ENCODE measurements at places on chromosomes 11 and 22.

GRCh38 chr11:69682681-69683326, 7.7 kb upstream of the LTO1 start:
- no peak for DNase-seq

- peak; percentile 62 for DNase-seq
Observed at GRCh38 chr11:97965849-97966646, 1054.7 kb upstream of the CNTN5 start.

GRCh38 chr11:72523991-72524390, 89.7 kb upstream of the CLPB start:
- no peak for DNase-seq

DNA sequence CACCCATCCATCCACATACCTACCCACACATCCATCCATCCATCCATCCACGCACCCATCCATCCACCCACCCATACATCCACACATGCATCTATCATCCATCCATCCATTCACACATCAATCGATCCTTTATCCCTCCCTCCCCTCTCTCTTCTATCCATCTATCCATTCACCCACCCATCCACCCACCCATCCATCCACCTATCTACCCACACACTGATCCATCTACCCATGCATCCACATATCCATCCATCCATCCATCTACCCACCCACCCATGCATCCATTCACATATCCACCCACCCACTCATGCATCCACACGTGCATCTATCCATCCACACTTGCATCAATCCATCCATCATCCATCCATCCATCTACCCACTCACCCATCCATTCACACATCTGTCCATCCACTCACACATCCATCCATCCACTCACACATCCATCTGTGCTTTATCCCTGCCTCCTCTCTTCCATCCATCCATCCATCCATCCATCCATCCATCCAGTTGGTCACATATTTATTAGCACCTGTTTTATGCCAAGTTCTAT, 366.1 kb downstream of the CTTN start:
- DNase-seq, result no peak

DNA sequence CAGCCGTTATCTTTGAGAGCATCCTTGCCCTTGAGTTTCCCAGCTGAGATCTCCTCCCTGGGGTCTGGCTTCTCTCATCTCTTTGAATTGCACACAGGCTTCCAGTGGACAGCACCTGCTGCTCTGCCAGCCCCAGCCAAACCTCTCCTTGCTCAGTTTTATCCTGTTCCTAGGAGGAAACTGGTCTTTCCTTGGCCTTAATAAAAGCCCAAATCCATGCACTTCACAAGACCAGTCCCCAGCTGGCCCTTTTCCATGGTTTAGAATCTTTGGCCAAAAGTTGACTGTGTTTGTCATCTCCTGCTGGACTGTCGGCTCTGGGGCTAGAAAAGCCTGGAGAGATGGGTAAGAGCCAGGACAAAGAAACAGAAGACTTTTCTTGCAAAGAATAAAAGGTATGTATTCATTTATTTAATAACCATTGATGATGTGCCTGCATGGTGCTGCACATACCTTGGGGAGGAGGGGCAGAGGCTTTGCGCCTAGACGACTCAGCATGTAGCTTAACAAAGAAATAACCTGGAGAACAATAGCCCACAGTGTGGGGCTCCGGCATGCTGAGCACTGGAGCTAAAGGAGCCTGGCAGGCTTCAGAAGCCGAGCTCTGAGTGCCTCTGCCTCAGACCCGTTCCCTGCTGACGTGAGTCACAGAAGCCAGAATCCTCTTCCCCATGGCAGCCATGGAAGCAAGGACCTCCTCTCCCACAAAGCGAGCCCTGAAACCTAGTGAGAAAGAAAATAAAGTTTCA, 319.3 kb upstream of the B3GAT1 start:
- no peak for DNase-seq

GRCh38 chr11:14029971-14030920, 67.7 kb downstream of the SPON1 start:
- no peak for DNase-seq

GRCh38 chr11:18371279-18371678, 23.1 kb upstream of the LDHA start:
- no peak for DNase-seq

Measured in GM04504 (cell line).